ENCODE measurements at places on chromosomes 6 and 20.

DNA sequence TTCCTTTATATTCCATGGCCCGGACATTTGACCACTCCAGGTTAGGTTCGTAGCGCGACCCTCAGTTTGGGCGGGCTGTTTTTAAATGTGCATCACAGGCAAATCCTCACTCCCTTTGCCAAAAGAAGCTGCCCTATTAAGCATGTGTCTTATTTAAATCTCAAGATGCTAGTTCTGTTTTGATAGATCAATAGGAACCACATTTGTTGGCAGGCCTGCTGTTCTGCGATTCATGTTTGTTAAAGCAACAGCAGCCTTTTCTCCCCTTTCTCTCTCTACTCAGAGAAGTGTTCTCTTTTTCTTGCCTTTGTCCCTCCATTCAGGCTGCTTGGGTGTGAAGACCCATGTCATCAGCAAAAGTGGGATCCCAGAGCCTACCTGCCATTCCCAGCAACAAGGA, 212.0 kb upstream of the SSTR4 start:
- DNase-seq = no peak

DNA sequence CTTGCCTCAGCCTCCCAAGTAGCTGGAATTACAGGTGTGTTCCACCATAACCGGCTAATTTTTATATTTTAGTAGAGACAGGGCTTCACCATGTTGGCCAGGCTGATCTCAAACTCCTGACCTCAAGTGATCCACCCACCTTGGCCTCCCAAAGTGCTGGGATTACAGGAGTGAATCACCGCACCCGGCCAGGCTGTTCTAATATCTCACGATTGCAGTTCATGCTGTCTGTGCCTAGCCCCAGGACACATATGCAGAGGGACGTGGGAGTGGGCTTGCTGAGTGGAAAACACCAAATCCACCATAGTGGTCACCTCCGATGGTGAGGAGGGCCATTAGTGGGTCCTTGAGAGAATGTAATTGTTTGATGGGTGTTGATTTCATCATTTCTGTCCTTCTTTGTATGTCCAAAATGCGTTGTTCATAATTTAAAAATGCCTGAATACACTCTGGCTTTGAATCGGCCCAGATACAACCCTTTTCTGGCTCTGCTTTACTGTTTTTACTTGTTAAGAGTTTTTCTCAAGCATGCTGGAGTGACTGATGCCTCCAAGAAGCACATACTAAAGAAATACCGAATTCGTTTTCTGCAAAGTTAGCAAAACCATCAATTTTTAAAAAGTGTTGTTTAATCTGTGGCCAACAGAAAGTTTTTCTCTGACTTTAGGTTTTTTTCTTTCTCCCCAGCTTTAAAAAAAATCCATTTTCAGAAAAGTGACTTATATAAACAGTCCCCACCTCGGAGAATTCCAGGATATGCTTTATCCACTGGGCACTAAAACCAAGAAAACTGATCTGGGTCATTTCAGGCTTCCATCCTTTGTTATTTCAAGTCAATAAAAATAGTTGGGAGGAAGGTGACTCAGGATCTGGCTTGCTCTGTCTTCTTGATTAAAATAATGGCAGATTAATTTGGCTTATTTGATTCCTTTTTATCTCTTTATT, 18.8 kb upstream of the RALGAPA2 start:
- peak; percentile 24 for DNase-seq

DNA sequence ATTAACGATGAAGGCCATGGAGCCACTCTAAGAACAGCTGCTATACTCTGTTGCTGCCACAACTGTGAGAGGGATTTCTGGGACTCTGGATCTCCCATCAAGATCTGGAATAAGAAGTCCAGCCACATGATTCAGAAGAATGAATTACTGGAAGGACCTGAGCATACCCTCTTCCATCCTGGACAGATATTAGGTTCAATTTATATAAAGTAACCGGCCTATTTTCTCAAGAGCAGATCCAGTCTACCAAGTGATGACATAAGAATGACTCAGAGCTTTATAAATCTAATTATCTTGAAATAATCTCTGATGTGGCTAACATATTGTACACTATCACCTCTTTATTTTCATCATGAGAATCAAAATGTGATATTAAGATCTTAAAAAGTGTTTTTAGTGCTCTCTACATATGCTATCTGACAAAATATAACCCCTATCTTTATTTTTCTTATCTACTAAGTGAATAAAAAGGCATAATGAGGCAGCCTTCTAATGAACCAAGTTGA, 45.1 kb downstream of the COL9A1 start:
- DNase-seq = no peak

- no peak for DNase-seq
Measured at GRCh38 chr6:6812427-6812826, 223.9 kb downstream of the LY86 start.

- peak; percentile 81 for DNase-seq
Measured at GRCh38 chr6:100116411-100117194, 122.6 kb upstream of the MCHR2 start.

DNA sequence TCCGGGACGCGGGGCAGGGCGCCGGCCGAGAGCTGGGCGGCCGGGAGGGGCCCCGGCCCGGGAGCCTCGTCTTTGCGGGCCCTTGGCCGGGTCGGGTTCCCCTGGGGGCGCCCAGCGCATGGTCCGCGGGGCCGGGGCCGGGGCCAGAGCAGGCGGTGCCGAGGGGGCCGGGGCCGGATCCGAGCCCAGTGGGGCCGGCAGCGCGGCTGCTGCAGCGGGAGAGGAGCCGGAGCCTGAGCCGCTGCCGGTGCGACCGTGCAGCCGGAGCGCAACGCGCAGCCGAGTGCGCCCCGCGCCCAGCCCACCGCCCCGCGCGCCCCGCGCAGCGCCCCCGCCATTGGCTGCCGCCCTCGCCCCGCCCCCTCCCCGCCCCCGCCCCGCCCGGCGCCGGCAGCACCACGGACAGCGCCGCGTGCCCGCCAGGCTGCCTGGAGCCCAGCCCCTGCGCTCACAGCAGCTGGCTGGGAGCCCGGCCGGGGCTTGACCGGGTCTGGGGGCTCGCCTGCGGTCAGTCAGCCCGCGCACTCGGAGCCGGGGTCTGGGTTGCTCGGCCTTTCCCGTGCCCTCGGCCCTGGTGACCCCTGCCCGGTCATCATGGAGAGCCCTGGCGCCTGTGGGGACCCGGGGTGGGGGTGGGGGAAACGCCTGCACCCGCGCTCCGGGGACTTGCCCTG, at the start of gene HRH3:
TSS of gene HRH3 (minus strand) at position 287 of the 674 bp plus-strand sequence. CDS start 308 bp downstream, outside the sequence.
- DNase-seq = no peak

DNA sequence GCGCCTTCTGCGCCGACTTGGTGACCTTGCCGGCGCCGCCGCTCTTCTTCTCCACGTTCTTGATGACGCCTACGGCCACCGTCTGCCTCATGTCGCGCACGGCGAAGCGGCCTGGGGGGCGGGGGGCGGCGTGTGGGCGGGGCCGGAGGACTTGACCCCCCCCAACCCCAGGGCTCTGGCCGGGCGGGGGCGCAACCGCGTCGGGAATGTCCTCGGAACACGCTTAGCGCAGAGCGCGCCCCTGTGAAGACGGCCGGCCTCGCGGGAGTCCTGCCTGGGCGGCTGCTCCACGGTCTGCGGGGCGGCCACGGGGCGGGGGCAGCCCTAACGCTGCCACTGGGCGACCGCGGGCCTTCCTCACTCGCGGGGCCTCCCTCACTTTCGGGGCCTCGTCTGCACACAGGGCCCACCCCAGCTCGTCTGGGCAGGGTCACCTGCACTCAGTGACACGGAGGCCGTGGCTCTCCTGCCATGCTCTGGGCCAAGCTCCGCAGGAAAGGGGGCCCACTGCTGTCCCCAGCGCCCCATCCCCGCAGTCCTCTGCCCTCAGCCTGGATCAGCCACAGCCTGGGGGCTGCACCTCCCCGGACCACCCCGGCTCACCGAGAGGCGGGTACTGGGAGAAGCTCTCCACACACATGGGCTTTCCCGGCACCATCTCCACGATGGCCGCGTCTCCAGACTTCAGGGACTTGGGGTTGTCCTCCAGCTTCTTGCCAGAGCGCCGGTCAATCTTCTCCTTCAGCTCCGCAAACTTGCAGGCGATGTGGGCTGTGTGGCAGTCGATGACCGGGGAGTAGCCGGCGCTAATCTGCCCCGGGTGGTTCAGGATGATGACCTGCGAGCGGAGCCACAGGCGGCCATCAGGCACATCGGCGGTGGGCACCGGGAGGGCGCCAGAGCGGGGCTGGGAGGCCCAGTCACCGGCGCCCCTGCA, 10.3 kb downstream of the EEF1A2 start:
- no peak for DNase-seq

DNA sequence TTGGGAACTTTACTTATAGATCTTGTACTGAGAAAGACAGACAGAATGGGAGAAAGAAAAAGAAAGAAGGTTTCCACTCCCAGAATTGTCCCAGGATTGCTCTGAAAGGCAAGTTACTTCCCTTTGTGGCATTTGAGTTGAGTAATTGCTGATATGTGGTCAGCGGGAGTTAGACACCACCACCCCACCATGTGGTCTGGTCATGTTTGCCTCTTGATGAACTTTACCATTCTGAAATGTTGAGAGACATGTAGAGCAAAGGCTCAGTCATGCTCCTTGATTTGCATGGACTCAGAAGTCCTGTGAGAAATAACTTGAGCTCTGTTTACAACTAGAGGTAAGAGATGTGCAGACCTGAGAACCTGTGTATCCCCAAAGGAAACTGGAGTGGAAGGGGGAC, 17.1 kb downstream of the TCF21 start:
- DNase-seq = peak; percentile 19

DNA sequence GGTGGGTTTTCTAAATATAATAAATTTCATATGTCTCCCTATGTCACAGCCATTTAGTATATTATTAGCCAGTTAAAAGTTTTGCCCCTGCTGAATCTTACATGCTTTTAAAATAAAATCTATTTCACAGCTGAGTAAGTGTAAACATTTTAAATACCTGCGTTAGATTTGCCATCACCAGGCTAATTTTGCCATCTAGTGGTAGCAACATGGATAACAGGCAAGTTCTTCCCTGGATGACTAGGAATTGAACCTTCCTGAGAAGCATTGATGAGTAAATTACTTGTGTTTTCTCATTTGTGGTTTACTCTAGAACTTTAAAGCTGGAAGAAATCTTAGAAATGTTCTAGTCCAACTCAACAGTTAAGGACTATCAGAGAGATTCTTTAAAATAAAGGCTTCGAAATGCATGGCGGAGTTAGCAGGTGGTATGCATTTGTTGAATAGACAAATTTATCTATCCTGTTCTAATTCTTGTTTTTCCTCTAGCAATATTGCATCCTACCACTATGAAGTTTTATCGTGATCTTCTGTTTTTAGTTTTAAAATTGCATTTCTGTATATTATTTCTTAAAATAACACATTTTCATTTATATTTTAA, 2.6 kb downstream of the PRSS35 start:
- peak; percentile 80 for DNase-seq

- DNase-seq = no peak
Measured at GRCh38 chr6:47303342-47303741, 6.4 kb downstream of the TNFRSF21 start.

- DNase-seq = no peak
Measured at GRCh38 chr20:21512634-21513180, 1.2 kb downstream of the NKX2-2 start.

- DNase-seq = peak; percentile 95
Measured at GRCh38 chr6:118387921-118388701, 160.0 kb upstream of the PLN start.

Measured in cardiac fibroblast (primary cell).